ENCODE measurements at places on chromosomes 6 and 20.

GRCh38 chr6:110390404-110390803, 25.0 kb downstream of the DDO start:
- no peak for DNase-seq

DNA sequence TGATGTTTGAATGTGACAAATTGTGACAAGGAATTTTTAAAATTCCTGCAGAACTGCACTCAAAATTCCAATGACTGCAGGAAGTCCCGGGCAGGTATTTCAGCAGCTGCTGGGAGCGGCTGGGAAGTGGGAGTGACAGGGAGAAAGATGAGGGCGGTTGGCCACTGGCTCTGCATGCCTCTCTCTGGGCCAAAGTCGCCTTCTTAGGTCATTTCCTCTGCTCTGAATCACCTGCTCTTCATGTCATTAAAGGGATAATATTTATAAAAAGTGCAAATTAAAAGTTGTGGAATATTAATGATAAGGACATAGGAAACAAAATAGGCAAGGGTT, 43.9 kb downstream of the RAMACL start:
- no peak for DNase-seq

GRCh38 chr6:105622226-105622625, 219.3 kb upstream of the PREP start:
- DNase-seq: no peak

- DNase-seq: no peak
These were observed 3.3 kb downstream of the TDRD6 start for GRCh38 chr6:46690911-46691451.

Data from brain pericyte (primary cell).